ENCODE measurements at places on chromosomes 4 and X. TPM values are rescaled to one million over a fixed set of nuclear protein-coding genes. Genes with fewer than 3 reads are reported as not detected.

Gene CT83
- total RNA-seq = not detected

Gene STBD1
- total RNA-seq = 28.4 TPM

Gene GPRASP2
- 14.8 TPM for total RNA-seq

Gene AGTR2
- not detected for total RNA-seq

Gene SH2D1A
- 1.7 TPM for total RNA-seq

Gene RTL3
- total RNA-seq = 0.30 TPM

Gene GPR143
- 1.1 TPM for total RNA-seq

Gene SCOC
- 53.3 TPM for total RNA-seq

Gene TCEAL7
- total RNA-seq = 7.8 TPM

Gene KIF4A
- total RNA-seq = 0.41 TPM

Gene ENPP6
- not detected for total RNA-seq

Gene PNCK
- total RNA-seq = 4.0 TPM

Gene KLF3
- 28.8 TPM for total RNA-seq

Gene S100P
- total RNA-seq = not detected

Gene MAGEA11
- total RNA-seq = not detected

Gene VCX
- total RNA-seq = not detected

Gene PGM2
- total RNA-seq = 10.7 TPM
